ENCODE measurements at places on chromosomes 7 and 10.

DNA sequence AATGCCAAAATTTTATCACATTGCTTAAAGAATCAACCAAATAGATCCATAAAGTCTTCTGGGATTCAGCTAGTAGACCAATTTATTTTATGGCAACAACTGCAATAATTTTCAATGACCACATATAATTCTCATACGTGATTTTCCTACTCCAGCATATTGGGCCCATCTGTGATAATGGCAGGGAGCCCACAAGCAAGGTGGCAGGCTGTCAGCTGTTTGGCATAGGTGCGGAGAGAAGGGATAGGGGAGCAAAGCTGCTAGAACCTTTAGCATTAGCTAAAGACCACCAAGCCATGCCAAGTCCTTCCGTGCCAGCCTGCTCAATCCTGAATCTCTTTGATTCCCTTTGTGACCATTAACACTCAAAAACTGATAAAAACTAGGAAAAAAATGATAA, 721.2 kb downstream of the XPNPEP1 start:
- DNase-seq, result no peak

DNA sequence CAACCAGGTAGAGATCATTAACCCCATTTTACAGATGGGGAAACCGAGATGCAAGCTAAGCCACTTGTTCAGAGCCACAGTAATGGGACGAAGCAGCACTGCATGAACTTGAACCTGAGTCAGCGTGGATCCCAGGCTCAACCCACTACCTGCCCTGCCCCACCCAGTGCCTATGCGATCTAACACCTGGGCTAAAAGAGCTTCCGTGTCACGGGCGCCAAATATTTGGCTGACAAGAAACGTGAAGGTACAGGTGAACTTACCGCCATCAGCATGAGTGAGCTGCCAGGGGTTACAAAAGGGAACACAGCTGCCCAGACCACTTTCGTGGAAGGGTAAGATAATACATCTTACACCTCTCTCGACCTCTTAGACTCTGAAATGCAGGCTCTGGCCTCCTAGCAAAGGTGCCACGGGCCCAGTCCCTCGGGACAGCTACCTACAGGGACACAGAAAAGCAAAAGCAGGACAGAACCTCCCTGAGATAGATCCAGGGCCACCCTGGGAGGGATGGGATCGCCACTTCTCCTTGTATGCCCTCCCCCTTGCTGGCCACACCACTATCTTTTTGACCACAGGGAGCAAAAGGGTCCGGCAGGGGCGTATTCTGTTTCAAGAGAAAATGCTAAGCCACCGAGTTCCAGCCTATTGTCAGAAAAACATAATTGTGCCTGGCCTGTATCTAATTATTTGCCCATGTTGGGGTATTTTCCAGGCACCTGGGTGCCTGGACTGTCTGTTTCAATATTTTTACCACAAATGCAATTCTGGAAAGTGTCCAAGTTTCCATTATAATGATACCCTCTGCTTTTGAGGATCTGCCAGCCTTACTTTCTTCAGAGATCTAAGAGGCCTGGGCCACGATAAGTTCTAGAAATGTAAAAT, 6.4 kb downstream of the CHST15 start:
- no peak for DNase-seq

DNA sequence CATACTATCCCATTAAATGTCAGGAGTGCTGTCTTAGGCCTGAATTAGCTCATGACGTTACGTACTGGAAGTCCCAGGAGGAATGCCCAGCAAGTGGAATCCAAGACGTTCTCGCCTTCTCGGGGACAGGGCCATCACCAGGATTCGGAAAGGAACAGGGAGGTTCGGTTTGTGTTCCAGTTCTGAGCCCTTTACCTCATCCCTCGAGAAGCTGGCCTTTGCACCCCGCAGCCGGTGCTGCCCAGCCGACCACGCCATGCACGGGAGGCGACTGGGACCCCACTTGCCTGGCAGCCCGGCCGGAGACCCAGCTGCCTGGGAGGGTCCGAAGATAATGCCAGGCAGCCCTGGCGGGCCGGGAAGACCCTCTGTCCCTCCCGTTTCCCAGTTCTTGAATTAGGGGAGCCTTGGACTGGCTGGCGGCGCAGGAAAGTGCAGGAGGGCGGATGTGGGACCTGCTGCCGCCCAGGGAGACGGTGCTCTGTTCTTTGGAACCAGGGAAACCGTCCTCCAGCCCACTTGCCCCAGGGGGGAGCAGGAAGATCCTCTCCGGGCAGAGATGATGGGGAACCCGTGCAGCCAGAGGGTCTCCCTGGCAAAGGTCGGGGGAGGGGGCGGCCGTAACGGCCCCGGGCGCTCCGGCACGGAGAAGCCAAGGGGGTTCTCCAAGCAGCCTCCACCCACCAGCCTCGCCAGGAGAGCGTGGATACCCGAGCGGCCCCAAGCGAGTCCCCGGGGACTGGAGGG, 671 bp upstream of the CHST3 start:
- no peak for DNase-seq

DNA sequence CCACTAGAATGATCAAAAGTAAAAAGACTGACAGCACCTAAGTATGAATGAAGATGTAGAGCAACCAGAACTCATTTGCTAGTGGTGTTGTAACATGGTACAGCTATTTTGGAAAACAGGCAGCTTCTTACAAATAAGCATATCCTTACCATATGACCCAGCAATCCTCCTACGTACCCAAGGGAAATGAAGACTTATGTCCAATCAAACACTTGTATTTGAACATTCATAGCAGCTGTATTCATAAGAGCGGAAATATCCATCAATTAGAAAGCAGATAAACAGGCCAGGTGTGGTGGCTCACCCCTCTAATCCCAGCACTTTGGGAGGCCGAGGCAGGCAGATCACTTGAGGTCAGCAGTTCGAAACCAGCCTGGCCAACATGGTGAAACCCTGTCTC, 53.0 kb downstream of the KLRG2 start:
- DNase-seq, result no peak

GRCh38 chr7:27875061-27875460, 135.1 kb downstream of the TAX1BP1 start:
- DNase-seq, result no peak

DNA sequence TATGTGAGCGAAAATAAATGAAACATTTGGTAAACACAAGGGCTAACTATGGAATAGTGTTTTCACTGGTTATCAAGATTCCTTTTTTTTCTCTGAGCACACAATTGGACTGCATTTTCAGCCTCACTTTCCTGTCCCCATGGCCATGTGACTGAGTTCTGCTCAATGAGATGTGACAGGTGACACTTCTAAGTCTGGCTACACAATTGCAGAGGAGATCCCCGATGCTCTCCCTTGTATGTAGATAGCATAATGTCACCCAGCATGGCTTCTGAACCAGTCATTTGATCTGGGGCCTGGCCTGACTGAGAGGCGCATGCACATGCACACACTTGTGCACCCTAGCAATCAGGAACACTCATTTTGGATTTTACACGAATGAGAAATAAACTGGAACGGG, 581.8 kb downstream of the GRID1 start:
- DNase-seq, result no peak

GRCh38 chr7:140674356-140674800, 1.6 kb downstream of the ADCK2 start:
- DNase-seq, result no peak

GRCh38 chr10:87670586-87670985, 10.9 kb downstream of the PAPSS2 start:
- DNase-seq, result no peak

GRCh38 chr10:5975641-5976473, 1.5 kb downstream of the IL15RA start:
- peak; percentile 4 for DNase-seq

All from effector CD8-positive, alpha-beta T cell (primary cell).